Stimulated activated CD8-positive, alpha-beta memory T cell treated with anti-CD3 and anti-CD28 coated beads, Interleukin-2, amount 100 ng/mL, for 48 hours (primary cell): ENCODE measurements at places on chromosomes 2 and 18.
A peak's percentile ranks its signal among the peaks of the same experiment; 100 is the strongest.

DNA sequence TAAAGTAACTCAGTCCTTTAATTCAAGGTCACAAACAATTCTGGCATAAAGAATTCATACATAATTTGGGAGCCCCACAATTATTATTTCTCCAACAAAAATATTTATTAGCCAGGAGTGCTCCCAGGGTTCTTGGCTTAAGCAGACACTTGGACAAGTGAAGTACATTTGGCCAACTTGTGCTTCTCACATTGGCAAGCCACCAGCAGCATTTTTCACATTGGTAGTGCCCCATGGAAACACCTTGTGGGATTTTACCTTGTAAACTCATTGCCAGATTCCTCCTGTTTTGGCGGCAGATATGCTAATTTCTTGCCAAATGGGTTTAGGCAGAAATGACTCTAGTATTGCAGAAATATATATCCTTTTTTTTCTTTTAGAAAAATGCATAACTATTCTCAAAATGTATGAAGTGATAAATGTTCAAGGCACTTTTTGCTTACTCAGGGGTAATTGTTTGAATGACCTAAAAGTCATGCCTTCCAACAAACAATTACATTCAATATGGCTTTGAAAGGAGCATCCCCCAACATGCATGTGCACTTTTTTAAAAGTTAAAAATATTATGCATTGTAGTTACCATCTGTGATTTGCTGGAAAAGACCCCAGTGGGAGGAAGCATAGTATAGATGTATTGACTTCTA is 113.5 kb downstream of the CSRNP3 start:
- no peak for DNase-seq

DNA sequence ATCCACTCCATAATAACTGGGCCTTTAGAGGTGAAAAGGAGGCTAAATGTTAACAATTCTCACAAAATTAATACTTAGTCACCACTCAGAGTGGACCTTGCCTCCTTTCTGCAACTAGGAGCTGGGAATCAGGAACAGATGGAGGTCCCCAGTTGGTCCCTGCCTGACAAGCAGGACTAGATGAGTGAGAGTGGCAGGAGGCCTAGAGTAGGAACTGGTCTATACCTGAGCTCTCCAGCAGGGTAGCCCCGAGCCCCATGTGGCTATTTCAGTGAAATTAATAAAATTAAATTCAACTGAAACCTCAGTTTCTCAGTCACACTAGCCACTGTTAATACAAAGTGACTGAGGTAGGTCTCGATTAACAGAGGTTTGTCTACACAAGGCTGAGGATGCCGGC is 150.5 kb downstream of the MYO5B start:
- DNase-seq, result no peak

DNA sequence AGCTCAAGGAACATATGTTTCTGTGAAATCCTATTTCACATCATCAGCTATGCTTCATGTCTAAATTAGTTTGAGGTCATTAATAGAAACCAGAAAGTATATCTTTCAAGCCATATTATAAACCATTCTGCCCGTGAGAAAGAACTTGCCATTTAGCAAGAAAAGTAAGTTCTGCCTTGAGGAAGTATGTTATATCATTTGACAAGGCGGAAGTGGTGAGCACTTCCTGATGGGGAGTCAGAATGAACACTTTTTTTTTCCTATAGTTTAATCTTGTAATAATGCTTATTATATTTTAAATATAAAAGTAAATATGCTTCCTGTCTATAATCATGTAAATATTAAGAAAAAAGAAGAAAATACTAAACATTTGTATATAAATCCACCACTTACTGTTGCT is 39.3 kb upstream of the NRXN1 start:
- DNase-seq, result no peak

DNA sequence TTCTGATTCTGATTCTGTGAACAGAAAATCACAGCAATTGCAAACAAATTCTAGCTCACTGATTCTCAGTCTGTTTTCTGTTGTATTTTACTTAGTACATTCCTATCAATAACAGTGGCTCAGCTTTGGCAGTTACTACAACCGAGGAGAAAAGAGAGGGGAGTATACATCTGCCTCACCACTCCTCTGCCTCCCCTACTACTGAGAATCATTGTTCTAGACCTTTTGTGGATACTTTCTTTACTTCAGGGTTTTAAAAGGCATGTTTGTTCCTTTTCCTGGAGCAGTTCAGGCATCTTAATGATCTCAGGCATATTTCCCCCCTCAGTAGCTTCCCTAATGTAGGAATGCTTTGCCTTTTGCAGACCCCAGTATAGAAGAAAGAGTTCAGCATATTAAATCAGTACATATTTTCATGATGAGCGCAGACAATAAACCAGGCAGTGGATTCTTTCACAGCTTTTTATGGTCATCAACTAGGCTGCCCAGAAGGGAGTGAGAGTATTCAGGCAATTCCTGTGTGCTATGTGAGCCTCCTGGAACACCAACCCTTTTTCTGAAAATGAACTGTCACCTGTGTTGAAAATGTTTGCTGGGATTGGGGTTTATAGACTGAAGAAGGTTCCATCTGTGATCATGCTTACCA is 10.3 kb downstream of the STAMBP start:
- no peak for DNase-seq

DNA sequence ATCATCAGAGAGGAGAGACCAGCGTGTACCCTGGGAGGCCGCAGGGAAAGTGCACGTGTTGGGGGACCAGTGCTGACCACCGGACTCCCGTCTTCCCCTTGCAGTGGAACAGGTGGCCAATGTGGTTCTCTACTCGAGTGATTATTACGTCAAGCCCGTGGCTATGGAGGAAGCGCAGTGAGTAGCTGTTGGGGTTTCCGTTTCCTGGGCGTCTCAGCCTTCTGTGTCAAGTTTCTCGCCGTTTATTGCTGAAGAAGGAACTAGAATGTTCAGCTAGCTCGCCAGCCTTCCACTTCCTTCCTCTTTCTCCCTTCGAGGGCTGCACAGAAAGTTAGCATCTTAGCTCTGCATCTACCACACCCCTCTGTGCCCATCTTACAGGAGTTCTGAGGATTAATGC is 22.8 kb upstream of the DGKD start:
- peak; percentile 38 for DNase-seq

DNA sequence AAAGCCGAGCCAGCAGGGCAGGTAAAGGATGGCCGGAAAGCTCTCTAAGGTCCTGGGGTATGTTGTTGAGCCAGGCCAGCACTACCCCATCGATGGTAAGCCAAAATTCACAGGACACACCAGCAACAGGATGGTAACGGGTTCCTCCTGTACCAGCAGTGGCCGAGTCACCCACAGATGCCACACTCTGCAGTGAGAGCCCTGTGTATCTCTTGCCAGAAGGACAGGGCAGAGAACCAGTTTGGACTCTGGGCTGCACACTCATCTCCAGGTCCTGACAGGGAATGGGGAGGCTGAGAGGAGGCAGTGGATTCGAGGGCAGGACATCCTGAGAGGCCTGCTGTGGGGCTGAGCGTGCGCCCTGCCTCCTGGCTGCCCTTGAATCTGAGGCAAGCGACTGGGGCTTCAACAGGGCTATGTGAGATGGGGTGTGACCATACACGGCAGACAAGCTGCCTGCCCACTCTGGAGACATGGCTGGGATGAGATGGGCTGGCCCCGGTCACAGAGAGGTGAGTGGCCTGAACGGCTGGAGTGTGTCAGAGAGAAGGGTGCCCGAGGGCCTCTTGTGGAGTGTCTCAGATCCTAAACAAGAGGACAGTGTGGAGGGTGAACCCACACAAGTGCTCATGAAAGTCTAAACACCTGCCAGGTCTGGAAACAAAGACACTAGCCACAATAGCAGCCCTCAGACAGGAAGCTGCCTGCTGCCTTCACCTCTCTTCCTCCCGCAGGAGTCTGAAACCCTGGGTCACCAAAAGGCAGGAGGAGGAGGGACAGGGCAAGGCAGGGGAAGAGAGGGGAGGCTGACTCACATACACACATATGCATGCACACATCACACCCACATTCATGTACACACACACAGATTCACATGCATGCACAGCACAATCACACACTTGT is 182.3 kb downstream of the LOXHD1 start:
- DNase-seq, result no peak

DNA sequence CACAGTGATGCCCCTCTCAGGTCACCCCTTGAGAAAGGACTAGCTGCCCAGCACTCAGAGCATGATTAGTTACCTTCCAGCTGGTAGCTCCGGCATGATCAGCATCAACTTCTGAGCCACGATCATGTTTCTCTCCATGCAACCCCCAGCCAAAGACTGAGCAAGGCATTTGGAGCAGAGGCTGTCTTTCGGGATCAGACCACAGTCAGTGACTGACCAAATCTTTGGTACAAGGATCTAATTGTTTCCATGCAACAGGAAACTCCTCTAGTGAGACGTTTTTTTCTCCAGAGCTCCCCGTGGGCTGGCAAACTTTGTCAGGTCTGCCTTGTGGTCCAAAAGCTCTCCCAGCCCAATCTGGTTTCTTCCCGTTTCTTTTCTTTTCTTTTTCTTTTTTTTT is 244.3 kb downstream of the METTL4 start:
- no peak for DNase-seq

- DNase-seq, result no peak
Observed at GRCh38 chr2:175552902-175553301, 371.4 kb upstream of the ATP5MC3 start.

DNA sequence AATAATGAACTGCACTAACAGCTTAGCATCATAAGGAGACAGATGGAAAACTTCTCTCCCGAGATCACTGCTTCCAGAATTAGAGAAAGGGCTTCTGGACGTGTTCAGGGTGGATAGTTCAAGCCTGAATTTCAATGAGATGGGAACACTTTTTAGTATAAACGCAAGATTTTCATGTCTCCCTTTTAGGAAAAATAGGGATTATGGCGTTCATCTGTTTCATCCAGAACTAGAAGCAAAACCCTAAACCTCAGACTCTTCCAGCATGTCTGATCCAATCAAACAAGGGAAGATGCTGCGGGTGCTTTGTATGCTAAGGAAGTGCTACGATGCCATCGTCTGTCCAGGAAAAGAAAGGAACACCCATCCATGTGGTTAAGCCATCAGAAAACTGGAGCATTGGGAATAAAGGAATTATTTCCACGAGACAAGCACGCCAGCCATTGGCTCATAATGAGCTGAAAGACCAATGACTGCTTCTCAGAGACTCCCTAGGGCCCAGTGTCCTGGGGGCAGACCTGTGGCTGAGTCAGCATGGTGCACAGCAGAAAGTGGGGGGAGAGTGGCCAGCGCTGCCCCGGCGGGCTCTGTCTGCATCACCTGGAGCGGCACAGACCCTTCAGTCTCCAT is 65.9 kb upstream of the AFF3 start:
- DNase-seq, result no peak

DNA sequence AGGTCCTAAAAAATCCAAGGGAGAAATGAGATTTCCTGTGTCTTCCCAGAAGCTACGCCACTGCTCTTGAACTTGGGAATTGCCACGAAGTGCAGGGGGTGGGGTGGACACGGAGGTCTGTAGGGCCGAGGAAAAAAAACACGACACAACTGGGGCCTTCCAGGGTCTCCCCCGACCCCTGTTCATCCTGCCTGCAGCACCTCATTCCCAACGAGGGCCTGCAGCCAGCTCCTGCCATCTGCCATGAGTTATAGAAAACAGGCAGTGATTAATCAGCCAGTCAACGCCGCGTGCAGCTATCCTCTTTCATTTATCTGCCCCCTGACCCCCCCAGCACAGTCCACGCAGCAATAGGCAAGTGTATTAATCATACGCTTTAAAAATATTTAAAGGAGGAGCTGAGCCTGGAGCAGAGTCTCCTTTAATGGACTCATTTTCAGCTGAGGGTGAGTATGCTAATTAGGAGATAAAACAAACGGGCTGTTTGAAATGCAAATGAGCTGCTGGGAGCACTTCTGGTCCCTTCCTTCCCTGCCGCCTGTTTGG is 209.9 kb downstream of the TFCP2L1 start:
- DNase-seq, result peak; percentile 32

DNA sequence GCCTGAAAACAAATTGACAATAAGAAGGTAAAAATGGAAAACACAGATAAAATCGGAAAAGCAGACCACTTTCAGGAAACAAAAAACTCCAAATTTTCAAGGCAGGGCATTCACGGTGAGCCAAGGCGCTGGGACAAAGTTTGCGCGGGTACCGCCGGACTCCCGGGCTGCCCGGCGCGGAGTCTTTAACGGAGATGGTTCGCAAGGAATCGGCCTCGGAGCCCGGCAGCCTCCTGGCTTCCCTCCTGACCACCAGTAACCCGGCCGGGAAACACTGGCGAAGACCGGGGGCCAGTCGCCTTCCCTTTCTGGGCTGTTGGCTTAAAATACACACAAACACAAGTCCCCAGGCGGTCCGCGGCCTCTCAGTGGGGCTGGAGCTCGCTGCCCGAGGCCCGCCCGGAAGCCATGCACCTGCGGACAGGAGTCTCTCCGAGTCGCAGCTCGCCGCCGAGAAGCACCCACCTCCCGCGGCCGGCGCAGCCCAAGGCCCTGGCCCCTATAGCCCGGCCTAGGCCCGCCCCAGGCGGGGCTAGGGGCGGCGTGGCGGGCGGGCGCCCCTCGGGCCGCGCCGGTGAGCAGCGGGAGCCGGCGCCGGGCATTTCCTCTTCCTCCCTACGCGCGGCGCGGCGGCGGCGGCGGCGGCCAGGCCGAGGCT is 622 bp upstream of the KCMF1 start:
- DNase-seq, result peak; percentile 40

DNA sequence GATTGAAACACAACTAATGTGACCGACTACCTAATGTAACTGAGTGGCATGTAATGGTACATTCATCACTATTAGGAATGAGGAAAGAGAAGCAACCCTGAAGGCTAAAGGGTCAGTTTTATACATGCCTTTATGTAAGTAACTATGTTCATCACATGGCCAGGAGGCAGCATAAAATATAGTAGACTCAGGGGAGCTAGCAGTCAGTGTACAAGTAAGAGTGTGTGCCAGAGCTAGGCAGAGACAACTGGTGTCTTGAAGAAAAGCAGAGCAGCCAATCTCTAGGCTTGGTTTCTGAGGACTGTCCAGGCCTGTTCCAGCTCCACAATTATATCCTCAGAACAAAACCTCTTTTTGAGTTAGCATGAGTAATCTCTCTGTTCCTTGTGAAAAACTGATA is 18.1 kb downstream of the SMAD2 start:
- DNase-seq, result no peak

DNA sequence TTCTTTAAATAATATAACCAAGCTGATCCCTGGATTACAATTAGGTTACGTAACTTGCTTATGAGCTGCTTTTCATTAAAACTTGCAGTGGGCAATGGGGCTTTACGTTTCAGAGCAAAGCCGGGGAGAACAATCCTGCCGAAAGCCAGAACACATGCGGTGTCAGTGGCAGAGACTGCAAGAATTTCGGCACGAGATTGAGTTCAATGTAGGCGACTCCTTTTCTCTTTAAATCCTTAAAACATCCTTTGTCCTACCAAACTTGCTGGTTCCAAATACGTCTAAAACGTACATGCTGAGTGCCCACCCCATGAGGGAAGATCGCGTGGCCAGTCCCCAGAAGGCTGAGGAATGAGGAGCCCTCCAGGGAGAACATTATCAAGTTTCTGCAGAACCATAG is 36.8 kb upstream of the NCOA1 start:
- DNase-seq, result no peak

GRCh38 chr2:3465844-3466481 is 53.4 kb downstream of the ADI1 start:
- DNase-seq, result no peak

GRCh38 chr2:235634435-235635158 is 140.8 kb downstream of the AGAP1 start:
- DNase-seq, result no peak

- no peak for DNase-seq
Observed at GRCh38 chr2:206739271-206739670, 21.1 kb upstream of the DYTN start.
